Mesothelial cell of epicardium (in vitro differentiated cells): ENCODE measurements at places on chromosomes 1 and 21. TPM values are rescaled to one million over a fixed set of nuclear protein-coding genes. Genes with fewer than 3 reads are reported as not detected.

The CNR2 gene
- total RNA-seq: not detected in 3 replicates

The RIMKLA gene
- 0.20 to 0.31 TPM (median 0.20 TPM) in 3 replicates for total RNA-seq

The EFNA3 gene
- 14.6 to 17.8 TPM (median 15.4 TPM) in 3 replicates for total RNA-seq

The CFHR3 gene
- 0.38 to 0.93 TPM (median 0.42 TPM) in 3 replicates for total RNA-seq

The CTTNBP2NL gene
- total RNA-seq: 63.2 to 65.4 TPM (median 64.9 TPM) in 3 replicates

- no peak for DNase-seq
Observed at GRCh38 chr1:8516278-8516777, 198.4 kb downstream of the SLC45A1 start.

- peak; percentile 86 for DNase-seq
Observed at GRCh38 chr1:223129229-223129901, 13.7 kb downstream of the TLR5 start.

DNA sequence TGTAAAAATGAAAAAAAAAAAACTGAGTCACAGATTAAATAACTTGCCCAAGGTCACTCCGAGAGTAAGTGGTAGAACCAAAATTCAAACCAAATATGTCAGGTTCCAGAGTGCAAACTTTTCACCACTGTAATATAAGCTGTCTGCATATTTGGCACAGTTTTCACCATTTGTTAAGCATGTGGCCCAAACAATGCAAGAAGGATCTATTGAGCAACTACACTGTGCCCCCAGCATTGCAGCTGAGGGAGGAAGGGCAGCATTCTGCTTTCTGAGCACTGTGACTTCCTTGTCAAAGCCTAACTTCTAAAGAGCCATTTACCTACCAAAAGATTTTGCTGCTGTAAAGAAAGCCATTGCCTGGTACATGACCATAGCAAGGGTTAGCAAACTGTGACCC is 133.4 kb downstream of the SYT2 start:
- DNase-seq: no peak

DNA sequence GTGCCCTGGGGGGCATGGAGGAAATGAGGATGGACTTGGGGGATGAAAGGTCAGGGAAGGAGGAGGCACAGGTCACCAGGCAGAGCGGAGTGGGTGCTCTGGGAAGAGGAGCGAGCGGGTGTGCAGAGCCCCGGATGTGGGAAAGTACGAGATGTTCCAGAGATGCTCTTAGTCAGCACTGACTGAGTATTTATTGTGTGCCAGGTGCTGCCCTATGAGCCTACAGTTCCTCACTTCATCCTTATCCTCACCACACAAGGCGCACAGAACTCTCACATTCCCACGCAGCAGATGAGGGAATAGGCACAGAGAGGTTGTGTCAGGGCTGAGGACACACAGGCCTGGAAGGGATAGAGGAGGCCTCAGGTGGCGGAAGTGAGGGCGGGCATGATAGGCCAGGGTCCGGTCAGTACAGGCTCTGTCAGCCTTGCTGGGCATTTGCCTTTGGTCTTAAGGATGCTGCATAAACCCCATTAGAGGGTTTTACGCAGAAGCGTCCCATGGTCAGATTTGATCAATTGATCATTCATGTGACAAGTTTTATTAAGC is 77.3 kb downstream of the ARHGEF10L start:
- no peak for DNase-seq

GRCh38 chr1:240255922-240256321 is 164.2 kb downstream of the FMN2 start:
- DNase-seq: no peak

DNA sequence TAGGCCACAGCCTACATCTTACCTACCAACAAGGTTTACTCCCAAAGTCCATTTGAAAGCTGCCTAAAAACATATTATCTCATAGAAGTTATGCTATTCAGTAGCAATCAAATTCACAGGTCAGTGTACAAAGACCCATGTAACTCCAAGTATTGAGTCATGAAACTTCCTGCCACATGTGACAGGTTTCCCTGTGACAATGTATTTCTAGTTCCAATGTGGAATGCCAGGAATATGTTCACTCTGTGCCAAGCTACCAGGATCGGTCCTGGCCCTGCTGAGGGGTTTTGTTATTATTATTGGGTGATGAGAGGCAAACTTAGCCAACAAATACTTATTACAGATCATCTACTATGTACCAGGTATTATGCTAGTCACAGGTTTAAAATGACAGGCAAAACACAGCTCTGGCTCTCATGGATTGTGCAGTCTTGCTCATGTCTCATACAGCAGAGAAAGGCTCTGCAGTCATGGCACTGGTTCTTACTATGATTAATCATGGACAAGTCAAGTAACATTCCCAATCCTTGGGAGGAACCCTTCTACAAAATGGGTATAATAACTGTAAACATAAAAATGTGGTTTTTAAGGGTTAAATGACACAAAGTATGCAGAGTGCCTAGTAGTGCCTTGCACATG is 22.5 kb downstream of the DPH5 start:
- no peak for DNase-seq
